NCI-H774 (cell line): ENCODE measurements at places on chromosomes 12 and 14.

GRCh38 chr14:38208618-38209562 is 1.2 kb downstream of the SSTR1 start:
- no peak for DNase-seq

DNA sequence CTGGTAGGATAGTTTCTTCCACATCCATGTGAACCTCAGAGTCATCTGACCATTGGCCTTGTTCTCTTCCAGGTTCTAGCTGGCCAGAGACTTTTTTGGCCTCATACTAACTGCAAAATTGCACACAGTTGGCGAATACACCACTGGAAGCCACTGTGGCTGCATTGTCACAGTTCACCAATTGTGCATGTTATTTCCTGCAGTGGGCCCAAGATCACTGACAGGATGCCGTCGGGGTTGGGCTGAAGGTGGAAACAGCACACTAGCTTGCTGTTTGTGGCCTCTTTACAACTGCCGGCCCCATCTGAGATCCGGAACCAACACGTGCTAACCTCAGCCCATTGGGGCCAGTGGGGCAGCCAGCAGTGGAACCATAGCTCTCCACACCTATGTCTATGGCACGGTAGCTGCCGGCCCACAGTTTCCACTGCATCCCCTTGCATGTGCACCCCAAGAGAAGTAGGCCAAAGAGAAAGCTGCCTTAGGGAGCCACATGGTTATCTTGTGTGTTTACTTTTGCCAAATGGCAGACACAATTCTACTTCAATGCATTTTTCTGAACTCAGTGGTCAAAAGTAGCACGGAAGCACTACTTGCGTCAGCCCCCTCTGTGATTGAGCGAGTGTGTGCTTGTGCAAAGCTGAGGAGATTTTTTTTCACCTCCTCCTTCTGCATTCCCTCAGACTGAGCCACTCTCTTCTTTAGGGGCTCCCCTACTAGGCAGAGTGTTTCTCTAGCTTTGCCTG is 464.0 kb downstream of the RAD51B start:
- no peak for DNase-seq

GRCh38 chr14:89407856-89408255 is 9.2 kb downstream of the FOXN3 start:
- DNase-seq = no peak

- DNase-seq = no peak
Measured at GRCh38 chr14:101072070-101072469, 168.5 kb upstream of the RTL1 start.

DNA sequence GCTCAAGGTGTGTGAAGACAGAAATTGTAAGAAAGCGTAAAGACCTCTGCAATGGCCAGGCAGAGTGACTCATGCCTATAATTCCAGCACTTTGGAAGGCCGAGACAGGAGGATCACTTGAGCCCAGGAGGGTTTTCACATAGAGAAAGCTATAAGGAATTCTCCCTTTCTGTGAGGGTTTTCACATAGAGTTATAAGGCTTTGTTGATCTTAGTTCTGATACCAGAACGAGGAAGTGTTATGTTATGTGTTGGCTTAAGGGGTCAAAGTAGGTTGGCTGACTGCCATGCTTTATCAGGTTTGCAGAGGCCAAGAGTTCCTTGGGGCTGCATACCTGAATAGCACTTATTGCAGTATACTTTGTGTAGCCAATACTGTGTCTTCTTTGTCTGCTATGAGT is 139.1 kb downstream of the ERC1 start:
- DNase-seq = no peak

- DNase-seq = no peak
Measured at GRCh38 chr12:46373301-46374296, 1.0 kb upstream of the SLC38A2 start.

- no peak for DNase-seq
Measured at GRCh38 chr12:96502477-96502876, 13.1 kb downstream of the CFAP54 start.
